ENCODE measurements at places on chromosomes 3 and 15. TPM values are rescaled to one million over a fixed set of nuclear protein-coding genes. Genes with fewer than 3 reads are reported as not detected.

The PRR20G gene
- total RNA-seq = not detected

The COL6A5 gene
- 0.05 TPM for total RNA-seq

The LIPH gene
- 2.0 TPM for total RNA-seq

The DOCK3 gene
- total RNA-seq = 0.19 TPM

The CERS3 gene
- total RNA-seq = not detected

- no peak for DNase-seq
Observed at GRCh38 chr15:60328852-60329443, 68.8 kb downstream of the ANXA2 start.

- DNase-seq = no peak
Observed at GRCh38 chr3:7307410-7307809, 446.5 kb downstream of the GRM7 start.

GRCh38 chr3:50251220-50251619, 15.2 kb downstream of the GNAI2 start:
- no peak for DNase-seq

GRCh38 chr3:180870008-180870699, 42.3 kb upstream of the FXR1 start:
- no peak for DNase-seq

DNA sequence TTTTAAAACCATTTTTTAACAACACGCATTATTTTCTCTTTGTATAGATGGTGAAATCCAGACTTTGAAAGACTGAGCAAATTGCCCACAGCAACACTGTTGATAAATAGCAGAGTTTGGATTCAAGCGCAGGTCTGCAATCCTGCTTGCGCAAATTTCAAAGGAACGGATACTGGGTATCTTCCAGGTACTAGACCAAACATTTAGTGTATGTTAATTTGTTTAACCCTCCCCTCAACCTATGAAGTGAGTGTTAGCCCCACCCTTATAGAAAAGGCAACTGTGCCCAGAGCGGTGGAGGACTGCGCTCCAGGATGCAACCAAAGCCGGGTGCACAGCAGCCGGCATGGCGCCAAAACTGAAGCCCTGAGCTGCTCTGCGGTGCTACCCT, 103.8 kb downstream of the CPN2 start:
- DNase-seq = no peak

DNA sequence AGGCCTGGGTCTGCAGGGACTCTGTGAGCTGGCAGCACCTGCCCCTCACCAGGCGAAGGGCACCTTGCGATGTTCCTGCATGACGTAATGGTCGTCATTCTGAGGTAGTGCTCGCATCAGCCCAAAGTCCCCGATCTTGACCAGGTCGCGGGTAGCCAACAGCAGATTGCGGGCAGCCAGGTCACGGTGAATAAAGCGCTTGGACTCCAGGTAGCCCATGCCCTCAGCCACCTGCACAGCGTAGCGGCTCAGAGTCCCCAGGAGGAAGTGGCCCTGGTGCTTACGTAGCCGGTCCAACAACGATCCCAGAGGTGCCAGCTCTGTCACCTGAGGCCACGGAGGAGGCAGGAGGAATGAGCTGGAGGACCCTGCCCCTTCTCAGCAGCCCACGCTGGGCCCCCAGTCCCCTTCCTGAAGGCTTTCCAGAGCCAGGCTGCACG, 26.3 kb downstream of the TNK2 start:
- no peak for DNase-seq

DNA sequence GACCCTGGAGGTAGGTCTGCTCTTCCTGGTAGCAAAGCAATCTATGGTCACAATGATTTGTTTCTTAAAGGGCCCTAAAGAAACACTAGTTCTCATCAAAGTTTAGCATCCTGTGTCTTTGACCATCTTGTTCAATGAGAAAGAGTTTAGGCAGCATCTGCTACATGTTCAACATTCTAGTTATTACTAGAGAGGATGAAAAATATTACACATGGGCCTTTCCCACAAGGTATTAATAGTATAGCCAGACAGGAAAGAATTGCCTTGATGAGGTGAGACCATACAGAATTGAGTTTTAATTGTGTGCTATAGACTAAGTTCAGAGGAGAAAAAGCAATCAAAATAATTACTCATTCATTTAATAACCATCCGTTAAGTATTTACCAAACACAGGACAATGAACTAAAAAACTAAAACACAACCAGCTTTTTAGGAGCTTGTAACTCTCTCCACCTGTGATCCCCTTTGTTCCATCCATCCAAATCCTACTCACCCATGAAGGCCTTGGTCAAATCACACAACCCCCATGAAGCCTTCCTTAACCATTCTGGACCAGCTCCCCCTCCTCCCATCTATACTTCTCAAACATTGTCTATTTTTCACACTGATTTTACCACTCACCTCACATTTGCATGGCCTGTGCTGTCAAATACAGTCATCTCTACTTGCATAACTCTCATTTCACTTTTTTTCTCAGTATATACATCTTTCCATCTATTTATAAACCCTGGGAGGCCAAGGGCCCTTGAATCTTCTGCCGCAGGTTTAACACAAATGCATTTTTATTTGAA, 122.9 kb downstream of the RORA start:
- no peak for DNase-seq

GRCh38 chr3:34533451-34533850, 735.0 kb downstream of the PDCD6IP start:
- no peak for DNase-seq

DNA sequence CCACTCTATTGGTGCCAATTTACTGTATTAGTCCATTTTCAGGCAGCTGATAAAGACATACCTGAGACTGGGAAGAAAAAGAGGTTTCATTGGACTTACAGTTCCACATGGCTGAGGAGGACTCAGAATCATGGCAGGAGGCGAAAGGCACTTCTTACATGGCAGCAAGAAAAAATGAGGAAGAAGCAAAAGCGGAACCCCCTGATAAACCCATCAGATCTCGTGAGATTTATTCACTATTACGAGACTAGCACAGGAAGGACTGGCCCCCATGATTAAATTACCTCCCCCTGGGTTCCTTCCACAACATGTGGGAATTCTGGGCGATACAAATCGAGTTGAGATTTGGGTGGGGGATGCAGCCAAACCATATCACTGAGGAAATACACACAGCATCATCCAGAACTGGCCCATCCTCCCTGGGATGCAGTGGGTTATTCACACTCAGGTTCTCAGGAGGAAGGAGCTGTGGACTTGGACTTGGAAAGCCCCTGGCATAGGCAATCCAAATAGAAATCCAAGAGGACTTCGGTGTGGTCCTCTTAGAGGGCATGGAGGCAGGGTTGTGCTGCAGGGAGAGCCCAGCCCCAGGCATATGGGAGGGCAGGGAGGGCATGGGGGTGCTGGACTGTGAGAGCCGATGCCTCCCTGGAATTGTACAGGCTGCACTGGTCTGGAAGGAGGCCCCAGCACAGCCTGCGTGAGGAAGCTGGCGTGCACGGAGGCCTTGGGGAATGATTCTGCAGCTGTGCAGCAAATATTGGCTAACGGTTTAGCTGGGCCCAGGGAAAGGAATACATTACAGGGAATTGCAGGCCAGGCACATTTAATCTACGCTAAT, 62.9 kb downstream of the EFCAB12 start:
- no peak for DNase-seq

DNA sequence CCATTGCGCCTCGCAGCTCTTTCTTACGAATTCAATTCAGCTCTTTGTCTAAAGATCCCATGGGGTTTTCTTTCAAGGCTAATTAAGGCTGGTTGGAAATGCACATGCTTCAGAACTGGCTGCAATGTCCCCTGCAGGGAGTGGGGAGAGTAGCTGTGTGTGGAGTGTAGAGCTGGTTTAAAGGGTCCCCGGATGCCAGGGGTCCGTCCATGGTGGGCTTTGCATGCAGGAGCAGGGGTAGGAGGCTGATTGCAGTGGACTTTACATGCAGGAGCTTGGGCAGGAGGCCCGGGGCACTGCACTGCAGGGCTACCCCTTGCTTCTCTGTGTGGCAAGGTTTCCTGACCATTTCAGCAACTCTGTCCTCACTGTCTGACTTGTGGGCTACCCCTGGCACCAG, 261.6 kb upstream of the LYSMD4 start:
- no peak for DNase-seq

GRCh38 chr15:98891301-98891700, 116.3 kb downstream of the PGPEP1L start:
- no peak for DNase-seq

GRCh38 chr3:138398791-138399575, 35.4 kb upstream of the ESYT3 start:
- DNase-seq = no peak

- DNase-seq = no peak
Observed at GRCh38 chr3:107772016-107772415, 249.3 kb downstream of the BBX start.

DNA sequence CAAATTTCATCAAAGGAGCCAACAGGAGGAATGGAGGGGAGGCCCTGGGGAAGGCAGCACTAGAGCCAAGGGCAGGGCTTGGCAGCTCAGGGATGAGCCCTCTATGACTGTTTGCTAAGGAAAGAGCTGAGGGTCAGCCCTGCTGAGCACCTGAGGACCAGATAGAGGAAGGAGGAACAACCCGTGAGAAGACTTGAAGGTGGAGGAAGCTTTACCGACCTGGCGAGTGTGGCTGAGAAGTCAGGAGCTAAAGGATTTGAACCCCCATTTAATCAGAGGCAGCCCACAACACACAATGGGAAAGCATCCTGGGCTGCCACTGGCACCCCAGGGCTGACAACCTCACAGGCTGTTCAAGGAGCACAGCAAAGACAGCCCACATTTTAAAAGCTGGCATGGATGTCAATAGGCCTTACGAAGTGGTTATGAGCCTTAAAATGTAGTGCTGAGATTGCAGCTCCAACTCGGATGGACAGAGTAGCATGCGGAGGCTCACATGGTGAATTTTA, 20.7 kb upstream of the LRRC2 start:
- no peak for DNase-seq

DNA sequence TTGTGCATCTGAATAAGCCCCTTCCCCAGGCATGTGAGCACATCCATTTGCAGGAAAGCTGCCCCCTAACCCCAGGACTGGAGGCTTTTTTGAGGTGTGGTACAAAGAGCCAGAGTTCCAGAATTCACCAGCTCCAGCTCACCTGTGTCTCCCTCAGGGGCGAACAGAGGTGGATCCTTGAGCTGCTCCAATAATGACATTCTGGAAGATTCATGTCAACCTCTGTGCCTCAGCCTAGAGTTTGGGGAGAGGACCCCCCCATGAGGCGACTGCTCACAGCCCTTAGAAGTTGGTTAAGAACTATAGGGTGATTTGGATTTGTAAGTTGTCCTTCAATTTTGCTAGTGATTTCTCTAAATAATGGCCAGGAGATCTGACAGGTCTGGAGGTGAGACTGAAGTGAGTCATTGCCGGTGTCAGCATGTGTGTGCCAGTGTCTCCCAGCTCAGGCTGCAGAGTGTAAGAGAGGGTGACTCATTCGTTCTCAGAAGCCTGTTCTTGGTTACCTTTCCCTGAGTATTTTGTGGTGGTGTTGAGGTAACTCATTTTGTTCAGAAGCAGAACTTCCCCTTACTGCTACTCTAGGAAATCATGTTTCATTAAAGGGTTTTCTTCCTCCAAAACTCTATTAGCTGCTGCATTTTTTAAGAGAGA, 136.9 kb upstream of the TOPAZ1 start:
- no peak for DNase-seq

GRCh38 chr3:164467007-164467406, 611.3 kb downstream of the SI start:
- DNase-seq = no peak

GRCh38 chr3:72470904-72471417, 377.3 kb downstream of the SHQ1 start:
- DNase-seq = no peak

- DNase-seq = no peak
Observed at GRCh38 chr3:150014782-150015181, 44.1 kb upstream of the PFN2 start.

GRCh38 chr3:128801779-128802380, 75.9 kb downstream of the RAB7A start:
- no peak for DNase-seq
